ENCODE measurements at places on chromosomes 2 and 18.

- DNase-seq: no peak
Observed at GRCh38 chr2:27912512-27912911, 22.0 kb downstream of the BABAM2 start.

- no peak for DNase-seq
Observed at GRCh38 chr2:215633360-215633759, 197.5 kb upstream of the FN1 start.

DNA sequence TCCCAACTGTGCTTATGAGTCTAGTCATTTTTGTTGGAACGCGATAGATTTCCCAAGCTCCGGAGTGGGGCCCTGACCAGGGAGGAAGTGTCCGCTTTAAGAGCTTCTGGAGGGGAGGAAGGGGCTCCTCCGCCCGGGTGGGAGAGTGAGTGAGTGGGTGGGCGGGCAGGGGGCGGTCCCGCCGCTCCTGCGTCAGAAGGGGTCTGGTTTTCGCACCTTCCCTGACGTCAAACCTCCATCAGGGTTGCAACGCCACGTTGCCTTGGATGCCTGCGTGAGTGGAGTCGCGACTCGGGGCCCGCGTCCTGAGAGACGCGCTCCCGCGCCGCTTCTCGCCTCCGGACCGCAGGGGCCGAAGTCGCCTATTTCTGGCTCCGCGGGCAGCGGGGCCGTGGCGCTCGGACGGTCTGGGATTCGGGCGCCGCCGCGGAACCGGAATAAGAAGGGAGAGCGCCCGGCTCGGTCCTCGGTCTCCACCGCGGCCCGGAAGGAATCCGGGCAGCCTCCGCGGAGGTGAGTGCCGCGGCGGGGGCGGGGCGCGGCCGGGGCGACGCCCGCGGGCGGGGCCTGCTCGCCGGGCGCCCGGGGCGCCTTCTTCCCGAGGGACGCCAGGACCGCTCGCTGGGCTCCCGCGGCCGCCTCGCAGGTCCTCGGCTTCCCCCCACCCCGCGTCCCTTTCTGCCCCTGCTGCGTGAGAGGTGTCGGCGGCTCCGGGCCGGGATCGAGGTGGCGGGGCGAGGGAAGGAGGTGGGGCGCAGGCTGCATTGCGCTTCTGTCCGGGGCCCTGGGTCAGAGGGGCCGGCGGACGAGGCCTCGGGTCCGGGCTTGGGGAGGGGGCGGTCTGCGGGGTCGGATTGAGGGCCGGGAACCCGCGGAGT, at the start of gene ZDBF2:
Gene ZDBF2, plus strand, starts transcription at position 230 of the 878 bp plus-strand sequence. CDS start 7,187 bp downstream, outside the sequence.
- DNase-seq: no peak

DNA sequence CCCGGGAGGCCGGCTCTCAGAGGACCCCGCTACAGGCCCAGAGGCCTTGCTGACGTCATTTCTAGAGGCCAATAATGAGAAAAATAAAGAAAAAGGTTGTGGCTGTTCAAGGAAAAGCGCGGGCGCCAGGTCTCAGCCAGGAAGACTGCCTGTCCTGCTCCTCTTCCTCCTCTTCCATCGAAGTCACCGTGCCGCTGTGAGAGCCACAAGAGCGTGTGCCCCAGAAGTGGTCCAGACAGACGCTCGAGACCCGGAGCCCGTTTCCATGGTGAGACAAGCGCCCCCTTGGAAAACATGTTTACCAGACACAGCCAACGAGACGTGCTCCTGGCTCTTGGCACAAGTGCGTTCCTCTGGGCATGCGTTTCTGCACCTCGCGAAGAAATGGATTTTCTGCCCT, 210.5 kb downstream of the HDAC4 start:
- DNase-seq: no peak

DNA sequence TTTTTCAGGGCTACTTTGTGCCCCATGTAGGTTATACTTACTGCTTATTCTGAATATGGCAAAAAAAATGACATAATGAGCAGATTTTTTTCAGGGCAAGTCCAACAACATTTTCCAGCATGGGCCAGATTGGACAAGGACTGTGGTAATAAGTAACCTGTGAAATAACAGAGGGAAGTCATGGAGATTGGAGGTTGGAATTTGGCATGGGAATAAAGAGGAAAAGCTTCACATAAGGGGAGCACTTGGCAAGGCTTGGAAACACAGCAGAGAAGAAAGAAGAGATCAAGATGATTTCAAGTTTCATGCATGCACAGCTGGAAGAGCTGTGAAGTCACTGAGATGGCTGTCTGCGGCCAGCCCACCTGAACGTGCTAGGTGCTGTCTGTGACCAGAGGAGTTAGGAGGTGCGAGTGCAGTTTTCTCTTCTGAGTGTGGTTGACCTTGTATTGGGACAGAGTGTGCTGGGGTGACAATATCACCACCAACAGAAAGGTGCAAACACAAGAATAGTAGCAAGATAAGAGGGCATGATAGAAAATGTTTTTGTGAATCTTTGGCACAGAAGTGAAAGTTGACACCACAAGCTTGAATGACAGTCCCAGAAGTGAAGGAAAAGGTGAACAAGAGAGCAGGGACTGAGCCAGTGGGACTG, 71.1 kb upstream of the DSC1 start:
- DNase-seq: no peak

DNA sequence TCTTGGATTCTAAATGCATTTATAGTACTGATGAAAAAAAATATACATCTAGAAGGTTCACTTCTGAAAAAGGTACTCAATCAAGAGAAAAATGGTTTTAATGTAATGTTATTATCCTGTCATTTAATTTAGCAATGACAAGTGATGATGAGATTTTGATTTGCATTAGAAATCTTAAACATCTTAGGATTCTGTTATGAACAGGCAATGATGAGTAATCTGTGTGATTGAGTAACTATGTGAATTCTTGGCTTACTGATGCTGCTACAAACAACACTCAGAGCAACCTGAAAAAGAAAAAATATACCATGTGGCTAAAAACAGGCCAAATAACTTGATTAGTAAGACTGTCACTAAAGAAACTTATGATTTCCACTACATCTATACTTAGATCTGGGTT, 30.1 kb downstream of the RBKS start:
- peak; percentile 57 for DNase-seq

GRCh38 chr18:21210278-21210677, 31.8 kb upstream of the GREB1L start:
- DNase-seq: no peak

DNA sequence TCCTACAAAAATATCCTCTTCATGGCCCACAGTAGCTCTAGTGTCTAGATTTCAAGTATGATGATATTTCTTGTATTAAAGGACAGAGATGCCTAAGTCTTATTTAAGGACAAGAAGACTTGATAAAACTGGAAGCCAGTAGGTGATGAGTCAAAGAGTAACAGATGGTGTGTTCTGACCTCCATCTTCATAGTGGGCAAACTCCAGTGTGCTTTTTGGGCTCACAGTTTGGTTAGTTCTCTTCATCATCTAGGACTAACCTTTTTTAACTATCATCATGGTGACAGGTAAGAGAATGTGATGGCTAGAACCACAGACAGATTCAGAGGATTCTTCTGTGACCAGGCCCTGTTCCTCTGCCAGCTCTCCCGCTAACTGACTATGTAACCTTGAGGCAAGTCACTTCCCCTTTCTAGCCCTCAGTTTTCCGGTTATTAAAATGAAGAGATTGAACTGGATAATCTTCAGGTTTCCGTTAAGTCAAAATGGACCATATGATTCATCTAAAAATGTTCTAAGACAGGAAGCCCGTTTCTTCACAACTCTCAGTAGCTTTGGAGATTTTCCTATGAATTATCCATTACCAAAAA, 140.3 kb upstream of the RASGRP3 start:
- no peak for DNase-seq

GRCh38 chr18:6759579-6759978, 30.1 kb downstream of the ARHGAP28 start:
- no peak for DNase-seq

- DNase-seq: no peak
Observed at GRCh38 chr2:140905083-140905781, 1225.6 kb downstream of the LRP1B start.

DNA sequence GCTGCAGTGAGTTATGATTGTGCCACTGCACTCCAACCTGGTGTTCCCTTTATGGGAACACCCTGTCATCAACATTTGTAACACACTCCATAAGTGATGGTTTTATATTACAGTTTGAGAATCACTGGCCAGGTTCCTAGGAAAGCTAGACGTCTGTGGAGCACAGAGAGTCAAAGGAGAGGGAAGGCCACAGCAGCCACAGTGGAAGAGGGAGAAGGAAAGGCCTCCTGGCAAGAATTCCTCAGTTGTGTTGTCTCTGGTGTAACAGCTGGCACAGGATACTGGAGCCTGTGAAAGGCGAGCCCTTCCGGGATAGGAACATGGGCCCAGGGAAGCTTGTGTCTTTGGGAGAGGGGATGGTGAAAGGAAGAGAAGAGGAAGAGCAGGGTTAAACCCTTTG, 360.5 kb upstream of the PIK3C3 start:
- DNase-seq: no peak

GRCh38 chr2:168568476-168569267, 112.6 kb downstream of the CERS6 start:
- no peak for DNase-seq

DNA sequence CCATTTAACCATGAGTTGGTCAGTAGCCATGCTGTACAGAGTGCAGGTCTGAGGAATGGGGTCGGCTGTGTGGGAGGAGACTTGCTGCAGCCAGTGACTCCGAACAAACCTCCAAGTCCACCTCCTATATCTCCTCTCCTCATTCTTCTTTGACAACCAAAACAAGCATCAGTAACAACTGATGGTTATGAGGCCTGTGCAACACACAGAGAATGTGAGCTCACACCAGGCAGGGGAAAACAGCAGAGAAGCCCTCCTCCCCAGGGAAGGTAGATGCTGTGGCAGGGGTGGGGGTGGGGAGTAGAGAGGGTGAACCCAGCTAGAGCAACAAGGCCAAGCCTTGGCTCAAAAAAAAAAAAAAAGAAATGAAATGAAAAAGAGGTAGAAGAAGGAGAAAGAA, 12.3 kb upstream of the CNGA3 start:
- DNase-seq: peak; percentile 21

GRCh38 chr2:193963472-193964119, 1693.4 kb upstream of the SLC39A10 start:
- DNase-seq: no peak

DNA sequence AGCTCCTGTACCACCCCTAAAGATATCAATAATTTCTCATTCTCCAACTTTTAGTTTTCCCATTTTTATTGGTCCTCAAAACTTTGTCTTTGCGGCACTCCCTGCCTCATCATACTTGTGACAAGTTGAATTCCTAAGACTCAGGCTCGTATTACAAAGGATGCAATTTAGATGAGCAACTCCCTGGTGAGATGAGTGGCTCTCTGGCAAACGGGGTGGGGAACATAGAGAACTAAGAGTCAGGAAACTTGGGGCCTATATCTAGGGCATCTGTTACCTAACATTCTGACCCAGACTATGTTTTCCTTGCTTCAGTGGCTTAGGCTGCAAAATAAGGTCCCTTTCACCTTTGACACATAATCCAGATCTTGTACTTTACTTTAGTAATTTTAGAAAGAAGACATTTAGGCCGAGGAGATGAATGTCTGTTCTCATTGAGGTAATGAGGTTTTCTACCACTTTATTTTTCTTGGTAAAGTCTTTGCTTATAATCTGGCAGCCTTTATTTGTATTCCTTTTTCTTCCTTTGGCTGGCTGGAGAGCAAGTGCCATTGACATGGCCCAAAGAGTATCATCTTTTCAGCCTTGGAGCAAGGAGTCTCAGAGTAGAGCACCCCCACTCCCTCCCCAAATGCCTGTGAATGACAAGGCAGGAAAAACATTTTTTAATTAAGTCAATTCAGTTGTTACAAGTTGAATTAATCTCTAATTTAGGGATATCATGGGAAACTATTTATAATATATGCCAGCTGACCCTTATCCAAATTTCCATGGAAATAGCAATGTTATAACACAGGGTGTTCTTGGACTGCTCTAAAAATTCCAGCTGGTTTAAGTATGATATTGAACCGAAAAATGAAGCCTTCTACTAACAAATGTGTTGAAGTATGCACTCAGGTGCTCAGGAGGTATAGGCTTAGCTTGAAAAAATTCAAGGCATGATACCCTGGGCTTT, 15.2 kb downstream of the TSPYL6 start:
- DNase-seq: no peak

- DNase-seq: peak; percentile 28
Observed at GRCh38 chr2:85796341-85797262, 42.8 kb downstream of the ATOH8 start.

DNA sequence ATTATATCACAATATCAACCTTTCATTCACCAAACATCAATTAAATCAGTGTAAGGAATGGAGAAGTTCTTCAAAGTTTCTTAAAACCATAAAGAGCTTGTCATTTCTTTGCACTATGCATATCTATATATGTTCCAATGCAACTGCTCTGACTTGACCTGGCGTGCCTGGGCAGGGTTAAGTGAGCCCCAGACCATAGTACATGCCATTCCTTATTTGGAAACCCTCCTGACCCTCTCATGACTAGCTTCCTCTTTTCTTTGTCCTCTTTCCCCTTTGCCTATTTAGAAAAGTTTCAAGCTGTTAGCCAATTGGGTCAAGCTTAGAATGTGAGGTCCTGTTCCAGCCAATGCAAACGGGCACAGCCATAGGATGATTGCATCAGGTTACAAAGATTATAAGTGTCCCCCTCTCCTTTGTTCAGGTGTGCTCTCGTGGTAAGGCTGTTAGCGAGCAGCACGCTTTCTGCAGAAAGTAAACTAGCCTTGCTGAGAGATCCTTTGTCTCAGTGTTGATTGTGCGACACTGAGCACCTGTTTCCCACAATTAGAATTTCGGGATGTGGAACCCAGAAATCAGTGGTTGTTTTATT, 78.2 kb upstream of the UXS1 start:
- DNase-seq: no peak

GRCh38 chr2:207142461-207142860, 23.3 kb downstream of the KLF7 start:
- DNase-seq: no peak

- no peak for DNase-seq
Observed at GRCh38 chr2:65537651-65538385, 105.4 kb upstream of the SPRED2 start.

DNA sequence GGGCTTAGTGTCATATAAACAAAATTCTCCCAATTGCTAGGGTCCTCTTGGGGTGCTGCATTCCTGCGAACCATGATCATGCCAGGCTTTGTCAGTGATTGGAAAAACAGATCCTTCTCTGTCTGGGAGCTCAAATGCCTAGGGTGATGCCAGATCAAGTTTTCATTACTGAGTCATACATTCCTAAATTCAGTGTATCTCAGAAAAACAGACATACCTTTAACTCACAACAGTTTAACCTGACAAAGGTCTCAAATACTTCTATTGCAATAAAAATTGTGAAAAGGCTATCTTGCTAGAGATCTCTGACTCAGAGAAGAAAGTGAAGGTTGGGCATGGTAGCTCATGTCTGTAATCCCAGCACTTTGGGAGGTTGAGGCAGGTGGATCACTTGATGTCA, 86.9 kb downstream of the SH3YL1 start:
- DNase-seq: no peak

Data from RCC 7860 (cell line).